Tibial nerve (tissue), 4 donors: ENCODE measurements at places on chromosomes 11 and 22. TPM values are rescaled to one million over a fixed set of nuclear protein-coding genes. Genes with fewer than 3 reads are reported as not detected.

GRCh38 chr11:94325681-94326080, 21.3 kb downstream of the IZUMO1R start:
- no peaks in the 10 kb centered on the region for H3K36me3 ChIP-seq
- H3K4me3 ChIP-seq: no peak overlapping the region
- no peak for DNase-seq
- H3K27ac ChIP-seq: no peak overlapping the region

The TRIM51 gene
- total RNA-seq: not detected

- no peak overlapping the region for H3K27ac ChIP-seq
- H3K4me3 ChIP-seq: no peak overlapping the region
- DNase-seq: no peak
- no peaks in the 10 kb centered on the region for H3K36me3 ChIP-seq
Observed at GRCh38 chr11:123047266-123047946, 14.5 kb downstream of the HSPA8 start.

DNA sequence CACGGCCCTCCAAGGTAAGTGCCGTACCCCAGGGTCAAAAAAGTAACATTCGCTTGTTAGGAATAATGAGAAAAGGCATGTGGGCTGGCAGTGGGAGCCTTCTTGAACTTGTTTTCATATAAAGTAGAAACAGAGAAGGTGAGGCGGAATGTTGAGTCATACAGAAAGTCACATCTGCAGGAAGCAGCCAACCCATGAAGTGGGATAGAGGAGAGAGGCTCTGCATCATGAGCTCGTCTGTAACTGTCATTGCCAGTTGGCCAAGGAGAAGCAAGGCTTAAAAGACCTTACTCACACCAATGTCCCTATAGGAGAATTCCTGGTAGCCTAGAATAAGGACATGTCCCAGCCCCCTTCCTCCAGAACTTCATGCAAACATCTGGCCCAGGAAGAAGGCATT, 253.3 kb downstream of the BUD13 start:
- DNase-seq: no peak
- no peaks in the 10 kb centered on the region for H3K36me3 ChIP-seq
- H3K4me1 ChIP-seq: no peaks in the 10 kb centered on the region
- H3K4me3 ChIP-seq: no peak overlapping the region
- H3K27me3 ChIP-seq: no peaks in the 10 kb centered on the region

The CYB5R2 gene
- total RNA-seq: 104 TPM

- no peaks in the 10 kb centered on the region for H3K36me3 ChIP-seq
- H3K27me3 ChIP-seq: no peaks in the 10 kb centered on the region
- DNase-seq: no peak
- no peak overlapping the region for H3K4me3 ChIP-seq
Observed at GRCh38 chr11:111582881-111583280, 19.4 kb upstream of the SIK2 start.

GRCh38 chr22:49825436-49825835, 2.2 kb downstream of the BRD1 start:
- no peak for DNase-seq
- H3K36me3 ChIP-seq: peaks cover 17% of the 10 kb centered on the region
- peaks cover 59% of the 10 kb centered on the region for H3K4me1 ChIP-seq
- H3K4me3 ChIP-seq: no peak overlapping the region
- no peak overlapping the region for H3K27ac ChIP-seq
- no peaks in the 10 kb centered on the region for H3K27me3 ChIP-seq

The SERPINH1 gene
- 358 TPM for total RNA-seq

DNA sequence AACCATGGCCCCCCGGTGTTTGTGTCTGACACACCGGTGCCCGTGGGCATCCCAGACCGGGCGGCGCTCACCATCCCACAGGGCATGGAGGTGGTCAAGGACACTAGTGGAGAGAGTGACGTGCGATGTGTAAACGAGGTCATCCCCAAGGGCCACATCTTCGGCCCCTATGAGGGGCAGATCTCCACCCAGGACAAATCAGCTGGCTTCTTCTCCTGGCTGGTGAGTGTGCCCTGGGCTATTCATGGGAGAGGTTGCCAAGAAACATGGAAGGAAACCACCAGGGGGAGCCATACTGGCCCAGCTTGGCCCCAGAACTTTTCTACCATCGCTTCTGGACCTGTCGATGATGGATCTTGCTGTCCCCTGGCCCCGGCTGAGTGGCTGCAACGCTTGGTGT, 36.5 kb downstream of the PRDM11 start:
- no peaks in the 10 kb centered on the region for H3K27me3 ChIP-seq
- no peak overlapping the region for H3K4me3 ChIP-seq
- H3K4me1 ChIP-seq: no peaks in the 10 kb centered on the region
- peak overlapping the region; percentile 47 for H3K27ac ChIP-seq
- no peak for DNase-seq

The SYCE3 gene
- total RNA-seq: not detected

DNA sequence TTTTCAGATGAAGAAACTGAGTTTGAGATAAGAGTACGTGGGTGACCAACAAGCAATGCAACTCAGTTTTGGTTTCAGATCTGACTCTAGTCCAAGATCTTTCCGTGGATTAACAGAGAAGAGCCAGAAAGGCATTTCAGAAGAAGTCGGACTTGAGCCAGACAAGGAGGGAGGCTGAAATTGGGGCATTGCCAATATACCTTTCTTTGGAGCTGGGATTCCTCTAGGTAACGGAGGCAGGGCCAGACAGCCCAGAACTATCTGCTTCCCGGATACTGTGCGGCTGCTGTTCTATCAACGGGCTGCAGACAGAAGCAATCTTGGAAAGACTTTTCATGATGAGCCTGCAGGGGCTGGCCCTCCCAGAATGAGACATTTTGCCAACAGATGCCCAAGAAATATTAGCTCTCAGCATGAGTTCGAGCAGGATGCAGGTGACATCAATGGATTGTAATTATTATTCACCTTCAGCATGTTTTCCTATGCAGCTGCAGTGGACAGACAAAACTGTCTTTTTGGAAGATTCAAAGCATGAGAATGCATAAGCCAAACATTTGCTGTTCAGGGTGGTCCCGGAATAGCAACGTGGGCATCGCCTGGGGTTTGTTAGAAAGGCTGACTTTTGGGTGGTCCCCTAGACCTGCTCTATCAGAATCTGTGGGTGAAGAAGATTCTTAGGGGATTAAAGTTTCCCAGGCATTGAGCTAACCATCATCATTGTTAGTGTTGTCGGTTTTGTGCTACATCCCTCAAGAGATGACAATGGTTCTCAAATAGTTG, 95.7 kb downstream of the SCN3B start:
- no peaks in the 10 kb centered on the region for H3K36me3 ChIP-seq
- no peak overlapping the region for H3K27ac ChIP-seq
- H3K4me1 ChIP-seq: no peaks in the 10 kb centered on the region
- no peaks in the 10 kb centered on the region for H3K27me3 ChIP-seq
- no peak overlapping the region for H3K4me3 ChIP-seq

DNA sequence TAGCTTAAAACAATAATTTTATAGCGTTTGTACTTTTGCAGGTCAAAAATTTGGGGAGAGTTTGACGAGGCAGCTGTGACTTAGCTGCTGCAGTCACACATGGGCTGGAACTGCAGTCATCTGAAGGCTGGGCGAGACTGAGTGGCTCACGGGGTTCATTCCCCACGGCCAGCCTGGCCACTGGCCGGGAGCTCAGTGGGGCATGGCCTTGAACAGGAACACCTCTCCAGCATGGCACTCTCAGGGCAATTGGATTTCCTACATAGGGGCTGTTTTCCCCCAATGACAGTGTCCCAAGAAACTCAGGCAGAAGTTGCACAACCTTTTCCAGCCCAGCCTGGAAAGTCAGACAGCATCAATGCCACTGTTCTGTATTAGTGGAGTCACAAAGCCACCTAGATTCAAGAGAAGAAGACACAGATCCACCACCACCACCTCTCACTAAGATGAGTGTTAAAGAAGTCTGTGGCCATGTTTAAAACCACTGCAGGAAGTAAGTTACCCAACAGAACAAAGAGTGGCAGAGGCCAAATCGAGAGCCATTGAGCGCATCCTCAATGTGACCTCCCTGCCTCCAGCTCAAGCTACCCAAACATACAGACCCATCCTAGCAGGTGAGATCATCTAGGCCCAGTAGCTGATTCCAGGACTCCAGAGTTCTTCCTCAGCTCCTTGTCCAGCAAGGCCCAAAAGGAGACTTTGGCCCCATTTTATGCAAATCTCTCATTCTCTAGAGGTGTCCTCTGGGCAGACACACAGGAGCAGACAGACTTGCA, 618.7 kb upstream of the CADM1 start:
- H3K4me3 ChIP-seq: no peak overlapping the region
- no peaks in the 10 kb centered on the region for H3K27me3 ChIP-seq
- no peaks in the 10 kb centered on the region for H3K4me1 ChIP-seq
- H3K27ac ChIP-seq: no peak overlapping the region
- no peaks in the 10 kb centered on the region for H3K36me3 ChIP-seq
- no peak for DNase-seq

DNA sequence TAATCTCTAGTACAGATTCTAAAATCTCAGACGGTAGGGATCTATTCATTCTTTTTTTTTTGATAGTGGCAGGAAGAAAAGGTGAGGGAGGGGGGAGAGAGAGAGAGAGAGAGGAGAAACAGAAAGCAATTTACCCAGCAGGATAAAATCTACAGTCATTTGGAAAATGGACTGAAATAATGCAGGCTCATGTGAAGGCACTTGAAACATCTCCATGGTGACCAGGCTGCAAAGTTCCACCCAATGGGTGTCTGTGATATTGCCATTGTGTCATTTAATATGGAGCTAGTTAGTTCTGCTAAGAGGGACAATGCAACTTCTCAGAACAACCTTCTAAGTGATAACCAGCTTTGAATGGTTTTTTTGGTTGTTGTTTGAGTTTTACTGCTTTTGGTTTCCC, 165.2 kb upstream of the RAG2 start:
- H3K4me3 ChIP-seq: no peak overlapping the region
- no peaks in the 10 kb centered on the region for H3K36me3 ChIP-seq
- no peak overlapping the region for H3K27ac ChIP-seq
- DNase-seq: no peak
- H3K27me3 ChIP-seq: no peaks in the 10 kb centered on the region

GRCh38 chr11:102495161-102496042, 35.1 kb downstream of the MMP7 start:
- no peak for DNase-seq
- H3K27me3 ChIP-seq: no peaks in the 10 kb centered on the region
- H3K36me3 ChIP-seq: no peaks in the 10 kb centered on the region
- H3K4me3 ChIP-seq: no peak overlapping the region

- H3K4me3 ChIP-seq: no peak overlapping the region
- no peak for DNase-seq
- no peaks in the 10 kb centered on the region for H3K27me3 ChIP-seq
- no peak overlapping the region for H3K27ac ChIP-seq
Observed at GRCh38 chr11:27274854-27275395, 88.1 kb downstream of the CCDC34 start.

DNA sequence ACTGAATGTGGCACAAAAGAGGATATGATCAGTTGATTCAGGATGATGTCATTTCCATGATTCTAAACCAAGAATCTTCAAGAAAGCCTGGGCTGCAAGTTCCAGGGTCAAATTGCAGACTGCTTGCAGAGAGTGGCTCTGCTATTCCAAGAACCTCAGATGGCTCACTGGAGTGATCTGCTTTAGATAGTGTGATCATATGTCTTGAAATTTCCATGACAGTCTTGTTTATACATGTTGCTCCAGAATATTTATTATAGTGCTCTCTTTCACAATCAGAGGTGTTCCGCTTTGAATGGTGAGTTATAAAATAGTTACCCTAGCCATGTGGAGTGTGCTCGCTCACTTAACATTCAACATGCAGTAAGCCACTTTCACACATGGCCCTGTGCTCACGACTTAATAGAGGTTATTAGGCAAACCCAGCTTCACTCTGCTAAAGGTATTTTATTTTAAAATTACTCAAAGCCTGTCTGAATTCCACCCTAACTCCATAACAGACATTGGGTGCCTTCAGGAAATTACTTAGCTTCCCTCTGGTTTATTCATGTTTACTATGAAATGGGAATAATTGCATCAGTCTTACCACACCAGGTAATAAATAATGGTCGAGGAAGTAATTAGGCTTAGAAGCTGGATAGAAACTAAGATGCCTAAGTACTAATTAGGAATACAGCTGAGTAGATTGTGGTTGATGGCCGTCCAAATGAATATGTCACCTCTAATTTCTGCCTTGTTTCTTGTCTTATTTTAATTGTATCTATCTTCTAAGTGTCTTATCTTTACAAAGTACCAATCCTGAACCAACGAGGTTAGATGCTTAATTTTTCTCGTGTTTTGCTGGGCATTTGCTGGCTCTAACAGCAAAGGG, 187.9 kb downstream of the ETS1 start:
- no peak overlapping the region for H3K4me3 ChIP-seq
- H3K4me1 ChIP-seq: no peaks in the 10 kb centered on the region
- no peaks in the 10 kb centered on the region for H3K36me3 ChIP-seq

The TMPRSS6 gene
- total RNA-seq: not detected

The TPBGL gene
- total RNA-seq: 1.0 TPM

DNA sequence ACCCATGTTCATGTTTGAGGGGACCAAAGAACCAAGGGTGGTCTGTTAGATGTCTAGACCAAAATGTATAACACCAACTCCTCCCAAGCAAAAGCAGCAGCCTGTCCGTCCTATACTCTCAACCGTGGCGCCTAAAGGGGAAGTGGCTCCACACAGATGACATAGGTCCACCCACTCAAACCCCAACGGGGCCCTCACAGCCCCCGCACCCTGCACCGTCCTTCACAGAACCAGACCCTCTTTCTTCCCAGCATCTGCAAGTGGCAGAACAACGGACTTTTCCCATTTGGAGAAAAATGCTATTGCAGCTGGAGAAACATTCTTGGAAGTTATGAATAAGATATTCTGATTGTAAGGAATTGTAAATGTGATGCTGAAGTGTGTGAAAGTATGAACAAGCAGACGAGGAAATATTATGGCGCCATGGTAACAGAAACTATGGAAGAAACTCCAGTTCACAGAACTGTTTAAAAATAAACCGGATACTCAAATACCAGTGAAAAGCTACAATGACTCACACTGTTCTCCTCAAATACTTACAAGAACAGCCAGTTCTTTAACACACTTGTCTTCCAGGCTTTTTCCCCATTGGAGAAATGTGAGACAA, 76.5 kb upstream of the ARFGAP3 start:
- H3K27ac ChIP-seq: peak overlapping the region; percentile 75
- H3K4me1 ChIP-seq: peaks cover 88% of the 10 kb centered on the region
- H3K36me3 ChIP-seq: no peaks in the 10 kb centered on the region

GRCh38 chr11:12494699-12495098, 117.3 kb downstream of the PARVA start:
- H3K27me3 ChIP-seq: no peaks in the 10 kb centered on the region
- peaks cover 5% of the 10 kb centered on the region for H3K4me1 ChIP-seq
- no peak for DNase-seq
- no peaks in the 10 kb centered on the region for H3K36me3 ChIP-seq

- H3K4me1 ChIP-seq: no peaks in the 10 kb centered on the region
- H3K27ac ChIP-seq: no peak overlapping the region
- DNase-seq: no peak
- no peak overlapping the region for H3K4me3 ChIP-seq
- no peaks in the 10 kb centered on the region for H3K36me3 ChIP-seq
- H3K27me3 ChIP-seq: no peaks in the 10 kb centered on the region
Observed at GRCh38 chr11:46537537-46538295, 56.1 kb downstream of the AMBRA1 start.
